Purkinje cell (primary cell): ENCODE measurements at places on chromosomes 11 and 22. TPM values are rescaled to one million over a fixed set of nuclear protein-coding genes. Genes with fewer than 3 reads are reported as not detected.

Gene NXPE4
- not detected in 2 replicates for polyA plus RNA-seq

Gene SUSD2
- polyA plus RNA-seq: 0.31 TPM in 1 of 2 replicates, not detected in the other

Gene DCHS1
- polyA plus RNA-seq: 0.12 and 0.34 TPM in 2 replicates

Gene HPX
- not detected in 2 replicates for polyA plus RNA-seq

Gene WNT11
- 10.8 and 14.9 TPM in 2 replicates for polyA plus RNA-seq

Gene DUSP8
- polyA plus RNA-seq: 0.60 and 0.62 TPM in 2 replicates

Gene CCDC82
- polyA plus RNA-seq: 30.0 and 39.3 TPM in 2 replicates

Gene FAM181B
- 0.78 and 1.6 TPM in 2 replicates for polyA plus RNA-seq

Gene SLC43A1
- 0.16 and 1.1 TPM in 2 replicates for polyA plus RNA-seq

Gene EFCAB6
- polyA plus RNA-seq: 1.3 and 5.9 TPM in 2 replicates

Gene RFPL1
- polyA plus RNA-seq: not detected in 2 replicates

Gene GLYAT
- polyA plus RNA-seq: not detected in 2 replicates

Gene BIK
- polyA plus RNA-seq: not detected in 2 replicates

Gene KCNJ5
- not detected in 2 replicates for polyA plus RNA-seq

Gene MB
- polyA plus RNA-seq: not detected in 2 replicates

Gene CSF2RB
- not detected in 2 replicates for polyA plus RNA-seq

Gene SMTNL1
- polyA plus RNA-seq: not detected in 2 replicates

Gene TCP11L1
- 6.5 and 6.7 TPM in 2 replicates for polyA plus RNA-seq

Gene ZBTB16
- polyA plus RNA-seq: 7.4 TPM in 1 of 2 replicates, not detected in the other
